WTC11 (cell line): ENCODE measurements at places on chromosomes 16 and 17. TPM values are rescaled to one million over a fixed set of nuclear protein-coding genes. Genes with fewer than 3 reads are reported as not detected.

Gene ADAP2
- total RNA-seq, result 0.69 to 1.7 TPM (median 1.2 TPM) in 3 replicates

GRCh38 chr16:85969591-85969990, 70.6 kb downstream of the IRF8 start:
- H3K36me3 ChIP-seq, result peaks cover 8% of the 10 kb centered on the region
- peaks cover 2% of the 10 kb centered on the region; the same call in 1 of the 2 replicates for H3K27me3 ChIP-seq
- no peak overlapping the region for H3K27ac ChIP-seq
- no peak overlapping the region for H3K4me3 ChIP-seq

DNA sequence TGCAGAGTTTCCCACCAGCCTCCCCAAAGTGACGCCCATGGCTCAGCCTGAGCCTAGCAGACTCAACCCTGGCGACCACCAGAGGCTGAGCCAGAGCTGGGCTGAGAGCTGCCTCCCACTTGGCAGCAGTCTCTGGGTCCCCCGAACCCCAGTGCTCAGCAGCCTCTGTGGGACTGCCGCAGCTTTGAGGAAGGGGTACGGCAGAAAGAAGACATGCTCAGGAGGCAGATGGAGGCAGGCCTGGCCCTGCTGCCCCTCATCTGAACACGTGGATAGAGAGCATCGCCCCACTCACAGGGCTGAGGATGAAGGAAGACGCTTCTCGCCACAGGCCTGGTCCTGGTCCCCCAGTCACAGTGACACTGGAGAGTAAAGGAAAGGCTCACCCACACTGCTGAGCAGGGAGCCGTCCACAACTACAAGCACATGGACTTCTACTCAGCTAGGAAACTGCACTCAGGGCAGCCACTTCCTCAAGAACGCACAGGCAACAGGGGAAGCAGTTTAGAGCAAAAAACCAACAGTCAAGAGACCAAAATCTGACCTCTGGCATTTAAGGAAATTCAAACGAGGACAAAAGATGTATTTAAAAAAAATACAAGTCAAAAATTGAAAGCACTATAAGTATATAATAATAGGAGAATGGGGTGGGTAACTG, 45.2 kb upstream of the GSG1L start:
- peaks cover 63% of the 10 kb centered on the region for H3K36me3 ChIP-seq
- no peaks in the 10 kb centered on the region for H3K27me3 ChIP-seq
- no peak for DNase-seq
- no peaks in the 10 kb centered on the region for H3K4me1 ChIP-seq
- peak overlapping the region; percentile 33; the same call in 1 of the 2 replicates for H3K27ac ChIP-seq

Gene TMEM106A
- total RNA-seq, result 3.8 to 4.4 TPM (median 4.2 TPM) in 3 replicates

Gene SERPINF2
- total RNA-seq, result 1.6 to 2.7 TPM (median 2.1 TPM) in 3 replicates

- peak within 1 kb of the TSS; percentile 88 for H3K4me3 ChIP-seq
- peak within 1 kb of the TSS; percentile 92 for H3K27ac ChIP-seq
- H3K36me3 ChIP-seq, result no peaks in the 10 kb centered on the region; the same call in 1 of the 2 replicates
These were observed at the start of gene JUP for GRCh38 chr17:41786227-41787020. TSS of gene JUP (minus strand) at chr17:41786711. CDS start at chr17:41771854, 14,857 bp downstream.

DNA sequence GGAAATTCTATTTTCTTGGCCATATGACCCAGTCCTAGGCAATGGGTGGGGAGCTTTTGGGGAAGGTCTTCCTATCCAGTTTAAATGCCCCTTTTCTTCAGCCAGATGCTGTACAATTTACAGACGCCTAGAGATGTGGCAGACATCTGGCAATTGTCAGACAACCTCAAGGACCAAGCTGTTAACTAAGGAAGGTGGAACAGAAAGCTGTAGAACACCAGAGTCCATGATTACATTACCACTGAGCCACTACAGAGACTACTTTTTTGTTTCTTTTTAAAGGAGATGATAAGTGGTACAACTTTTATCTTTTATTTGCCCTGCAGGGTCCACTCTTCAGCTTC, 21.1 kb upstream of the CORO6 start:
- H3K27me3 ChIP-seq, result no peaks in the 10 kb centered on the region
- H3K36me3 ChIP-seq, result peaks cover 2% of the 10 kb centered on the region; the same call in 1 of the 2 replicates
- DNase-seq, result no peak
- peaks cover 27% of the 10 kb centered on the region for H3K4me1 ChIP-seq
- H3K27ac ChIP-seq, result no peak overlapping the region
- H3K4me3 ChIP-seq, result no peak overlapping the region

- no peak overlapping the region for H3K4me3 ChIP-seq
- no peak overlapping the region for H3K27ac ChIP-seq
- no peaks in the 10 kb centered on the region for H3K36me3 ChIP-seq
These were observed 8.1 kb downstream of the ZZEF1 start for GRCh38 chr17:4134721-4135120.

Gene TPPP3
- 0.57 to 0.74 TPM (median 0.64 TPM) in 3 replicates for total RNA-seq

- no peaks in the 10 kb centered on the region for H3K27me3 ChIP-seq
- peak overlapping the region; percentile 27; the same call in 1 of the 2 replicates for H3K27ac ChIP-seq
- DNase-seq, result no peak
- no peak overlapping the region for H3K4me3 ChIP-seq
These were observed 5.9 kb upstream of the KPNA2 start for GRCh38 chr17:68029512-68030215.

- no peaks in the 10 kb centered on the region; the same call in 1 of the 2 replicates for H3K4me1 ChIP-seq
- peak; percentile 46 for DNase-seq
- H3K27ac ChIP-seq, result no peak overlapping the region; the same call in 1 of the 2 replicates
These were observed 50.7 kb downstream of the TANGO6 start for GRCh38 chr16:68893710-68894705.

Gene AURKB
- total RNA-seq, result 180 to 215 TPM (median 183 TPM) in 3 replicates
